ENCODE measurements at places on chromosomes 7 and 10.

- no peak for DNase-seq
Measured at GRCh38 chr7:128361411-128362379, at the start of gene PRRT4. Gene PRRT4, minus strand, starts transcription at chr7:128361690.

GRCh38 chr10:4217187-4217586 is 432.2 kb upstream of the KLF6 start:
- DNase-seq, result no peak

- DNase-seq, result no peak
Measured at GRCh38 chr10:127907411-127908105, 655 bp downstream of the PTPRE start.

DNA sequence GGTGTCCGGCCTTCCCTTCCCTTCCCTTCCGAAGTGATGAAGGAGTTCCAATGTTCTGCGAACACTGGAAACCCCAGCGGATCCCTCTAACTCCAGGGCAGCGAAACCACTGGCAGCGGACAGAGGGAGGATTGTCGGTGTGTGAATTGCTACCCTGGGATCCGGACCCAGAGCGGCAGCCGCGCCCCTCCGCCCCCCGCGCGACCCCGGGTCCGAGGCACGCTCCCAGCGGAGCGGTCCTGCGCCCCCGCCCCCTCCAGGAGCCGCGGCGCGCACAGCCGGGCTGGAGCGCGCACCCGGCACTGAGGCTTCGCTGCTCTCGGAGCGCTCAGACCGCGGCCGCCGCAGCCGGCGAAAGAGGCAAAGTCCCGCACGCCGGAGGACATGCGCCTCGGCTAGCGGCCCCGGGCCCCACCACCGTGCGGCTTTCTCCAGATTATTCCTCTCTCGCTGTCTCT is at the start of gene PTPRZ1:
PTPRZ1 (plus strand) TSS at position 331 of the 458 bp plus-strand sequence. CDS start 339 bp downstream, outside the sequence.
- DNase-seq, result no peak

GRCh38 chr10:45198486-45199204 is 116.8 kb downstream of the OR13A1 start:
- no peak for DNase-seq

DNA sequence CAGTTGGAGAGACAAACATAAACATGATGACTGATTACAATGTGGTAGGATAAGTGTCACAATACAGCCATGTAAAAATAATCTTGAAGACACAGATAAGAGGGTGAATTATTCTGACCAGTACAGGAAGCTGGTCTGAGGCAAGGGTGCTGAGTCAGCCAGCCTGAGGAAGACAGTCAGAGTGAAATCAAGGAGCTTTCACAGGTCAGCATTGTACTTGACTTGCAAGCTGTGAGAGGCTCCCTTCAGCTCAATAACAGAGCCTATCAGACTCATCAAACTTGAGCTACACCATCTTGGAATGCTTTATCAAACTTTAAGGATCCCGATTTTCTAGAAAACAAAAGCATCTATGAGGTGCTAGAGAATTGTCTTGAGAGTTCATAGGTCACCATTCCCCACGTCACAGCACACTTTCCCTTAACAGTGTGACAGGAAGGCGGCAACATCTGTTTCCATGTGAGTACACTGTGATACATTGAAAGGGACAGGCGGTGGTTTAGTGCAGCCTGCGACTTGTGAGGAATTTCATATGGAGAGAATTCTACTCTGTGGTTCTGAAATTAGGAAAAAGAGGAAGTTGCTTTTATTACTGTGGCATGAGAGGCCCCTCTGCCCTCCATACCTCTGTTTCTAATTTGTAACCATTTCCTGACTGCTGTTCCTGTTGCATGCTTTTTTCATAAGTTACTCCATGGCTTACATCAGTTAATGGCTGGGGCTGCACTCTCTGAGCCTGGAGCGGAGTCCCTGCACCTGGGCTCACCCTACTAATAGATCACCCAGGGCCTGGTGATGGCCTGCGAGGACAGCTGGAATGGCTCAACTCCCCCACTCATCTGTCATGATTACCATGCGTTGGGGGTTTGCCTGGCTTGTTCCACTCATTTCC is 417.1 kb downstream of the SUGCT start:
- no peak for DNase-seq

DNA sequence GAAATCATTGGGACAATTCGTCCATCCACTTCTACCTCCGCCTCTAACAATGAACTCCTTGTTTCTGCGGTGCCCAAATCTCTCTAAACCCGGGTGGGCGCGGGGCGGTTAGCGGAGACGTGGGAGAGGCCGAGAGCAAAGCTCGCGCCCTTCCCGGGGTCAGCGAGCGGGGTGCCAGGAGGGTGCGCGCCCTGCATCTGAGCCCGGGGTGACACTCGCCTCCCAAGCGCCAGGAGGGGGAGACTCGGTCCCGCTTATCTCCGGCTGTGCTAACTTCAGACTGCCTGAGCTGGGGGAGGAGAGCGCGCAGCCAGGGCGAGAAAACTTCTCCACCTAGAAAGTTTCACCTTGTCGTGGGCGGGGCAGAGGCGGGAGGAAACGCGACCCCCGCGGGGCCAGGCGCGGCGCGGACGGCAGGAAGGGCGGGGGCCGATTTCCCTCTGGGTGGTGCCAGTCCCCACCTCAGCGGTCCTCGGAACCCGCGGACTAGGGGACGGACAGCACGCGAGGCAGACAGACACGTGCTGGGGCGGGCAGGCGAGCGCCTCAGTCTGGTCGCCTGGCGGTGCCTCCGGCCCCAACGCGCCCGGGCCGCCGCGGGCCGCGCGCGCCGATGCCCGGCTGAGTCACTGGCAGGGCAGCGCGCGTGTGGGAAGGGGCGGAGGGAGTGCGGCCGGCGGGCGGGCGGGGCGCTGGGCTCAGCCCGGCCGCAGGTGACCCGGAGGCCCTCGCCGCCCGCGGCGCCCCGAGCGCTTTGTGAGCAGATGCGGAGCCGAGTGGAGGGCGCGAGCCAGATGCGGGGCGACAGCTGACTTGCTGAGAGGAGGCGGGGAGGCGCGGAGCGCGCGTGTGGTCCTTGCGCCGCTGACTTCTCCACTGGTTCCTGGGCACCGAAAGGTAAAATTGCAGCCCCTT is at the start of gene MET:
MET (plus strand) TSS at position 516 of the 915 bp plus-strand sequence. CDS start 26,889 bp downstream, outside the sequence.
- DNase-seq, result no peak

GRCh38 chr10:133467286-133467911 is 13.7 kb downstream of the SCART1 start:
- no peak for DNase-seq

DNA sequence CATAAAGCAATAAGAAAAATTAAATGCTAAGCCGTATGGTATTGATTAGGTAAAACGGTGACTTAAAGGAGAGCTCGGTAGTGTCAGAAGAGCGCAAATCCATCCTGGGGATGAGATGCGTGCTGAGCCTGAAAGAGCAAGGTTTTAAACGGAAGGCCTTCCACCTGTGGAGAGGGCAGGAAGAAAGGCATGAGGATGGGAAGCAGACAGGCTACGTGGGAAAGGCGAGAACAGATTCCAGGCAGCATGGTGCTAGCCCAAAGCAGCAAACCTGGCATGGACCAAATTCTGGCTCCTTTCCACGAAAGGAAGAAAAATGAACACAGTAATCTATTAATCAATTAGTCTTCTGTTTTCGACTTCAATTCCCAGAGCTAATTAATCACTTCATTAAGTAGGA is 103.5 kb downstream of the HIPK2 start:
- DNase-seq, result no peak

GRCh38 chr10:129754211-129755050 is 209.6 kb downstream of the EBF3 start:
- no peak for DNase-seq

GRCh38 chr7:122412883-122413282 is 108.3 kb upstream of the FEZF1 start:
- no peak for DNase-seq

GRCh38 chr7:1349351-1349761 is 109.9 kb downstream of the MICALL2 start:
- no peak for DNase-seq

DNA sequence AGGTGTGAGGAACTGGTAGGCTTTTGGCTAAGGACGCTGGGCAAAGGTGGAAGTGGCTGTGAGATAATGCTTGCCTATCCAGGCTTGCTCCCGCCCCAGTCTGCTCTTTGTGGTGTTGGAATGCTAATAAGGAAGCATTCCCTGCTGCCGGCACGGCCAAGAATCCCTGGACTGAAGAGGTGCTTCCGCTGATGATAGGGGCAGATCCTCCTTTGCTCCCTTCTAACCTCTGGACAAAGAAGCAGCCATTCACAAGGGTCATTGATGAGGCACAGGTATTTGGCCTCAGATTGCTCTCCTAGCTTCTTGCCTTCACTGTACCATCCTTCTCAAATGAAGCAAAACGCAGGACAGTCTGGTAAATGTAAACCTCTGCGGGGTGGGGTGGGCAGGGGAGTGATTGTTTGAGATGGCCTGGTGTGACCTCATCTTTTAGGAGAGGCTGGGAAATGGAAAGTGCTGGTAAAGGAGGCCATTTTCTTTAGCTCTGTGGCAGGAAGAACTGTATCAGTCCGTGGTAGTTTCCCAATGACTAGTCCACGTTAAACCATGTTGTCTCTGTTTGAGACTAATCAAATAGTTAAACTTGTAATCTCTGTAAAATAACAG is 1.7 kb downstream of the PGAM1 start:
- DNase-seq, result no peak

DNA sequence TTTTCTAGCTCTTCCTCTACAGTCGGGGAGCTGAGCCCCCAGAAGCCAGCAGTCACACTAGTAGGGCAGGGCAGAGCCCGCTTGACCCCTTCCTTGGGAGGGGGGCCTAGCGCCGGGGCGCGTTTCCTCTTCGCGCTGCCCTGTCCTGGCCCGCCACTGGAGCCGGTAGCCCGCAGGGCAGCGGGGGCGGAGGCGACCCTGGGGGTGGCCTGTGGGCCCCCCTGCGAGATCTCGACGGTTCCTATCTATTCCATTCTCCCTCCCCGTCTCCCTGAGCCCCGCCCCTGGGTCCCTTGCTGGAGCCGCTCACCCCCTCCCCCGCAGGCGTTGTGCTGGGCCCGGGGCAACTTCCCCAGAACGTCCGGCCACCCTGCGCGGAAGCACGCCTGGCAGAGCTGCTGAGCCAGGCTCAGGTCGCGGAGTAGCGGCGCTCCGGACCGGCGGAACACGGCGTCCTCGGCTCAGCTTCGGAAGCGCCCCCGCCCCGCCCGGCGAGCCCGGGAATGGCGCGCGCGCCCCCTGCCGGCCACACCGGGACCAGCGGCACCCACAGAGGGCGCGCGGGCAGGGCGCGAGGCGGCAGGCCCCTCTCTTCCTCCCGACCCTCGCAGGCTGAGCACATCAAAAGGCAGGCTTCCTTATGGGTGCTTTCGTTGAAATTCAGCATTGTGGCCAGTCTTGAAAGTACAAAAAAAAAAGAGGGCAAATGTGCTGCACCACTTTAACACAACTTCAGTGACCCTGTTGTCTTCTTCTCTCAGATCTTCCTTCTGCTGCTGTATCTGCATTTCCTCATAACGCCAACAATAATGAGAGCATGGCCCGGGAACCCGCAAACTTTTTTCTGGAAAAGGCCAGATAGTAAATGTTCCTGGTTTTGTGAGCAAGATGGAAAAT is 327.6 kb downstream of the TNS3 start:
- no peak for DNase-seq

GRCh38 chr7:149879271-149879743 is 5.5 kb downstream of the ATP6V0E2 start:
- no peak for DNase-seq

GRCh38 chr7:120996988-120997345 is 8.5 kb downstream of the CPED1 start:
- DNase-seq, result no peak

DNA sequence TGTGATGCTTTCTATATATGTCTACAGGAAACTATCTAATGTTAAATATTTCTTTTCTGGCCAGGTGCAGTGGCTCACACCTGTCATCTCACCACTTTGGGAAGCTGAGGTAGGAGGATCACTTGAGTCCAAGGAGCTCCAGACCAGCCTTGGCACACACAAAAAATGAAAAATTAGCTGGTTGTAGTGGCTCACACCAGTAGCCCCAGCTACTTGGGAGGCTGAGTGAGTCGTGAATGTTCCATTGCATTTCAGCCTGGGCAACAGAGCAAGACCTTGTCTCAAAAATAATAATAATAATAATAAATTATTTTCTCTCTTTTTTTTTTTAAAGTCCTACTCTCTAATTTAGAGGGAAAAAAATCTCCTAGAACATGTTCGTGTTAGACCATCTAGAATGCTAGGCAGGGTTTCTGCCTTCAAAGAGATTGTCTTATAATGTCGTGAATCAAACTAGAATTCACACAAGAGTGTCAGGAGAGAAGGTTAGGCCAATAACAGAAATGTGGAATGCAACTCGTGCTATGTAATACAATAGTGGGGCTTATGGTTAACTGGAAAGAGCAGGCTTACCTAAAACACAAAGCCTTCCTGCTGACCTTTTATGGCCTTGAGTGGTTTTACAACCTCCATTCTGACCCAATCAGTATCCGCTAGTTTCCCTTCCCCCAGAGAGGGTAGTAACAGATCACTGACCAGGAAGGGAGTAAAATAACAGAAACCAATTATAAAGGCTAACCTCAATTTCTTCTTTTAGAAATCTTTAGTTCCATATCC is 46.3 kb downstream of the MYOF start:
- DNase-seq, result no peak

GRCh38 chr7:139023076-139023475 is 12.8 kb downstream of the ZC3HAV1L start:
- DNase-seq, result no peak

DNA sequence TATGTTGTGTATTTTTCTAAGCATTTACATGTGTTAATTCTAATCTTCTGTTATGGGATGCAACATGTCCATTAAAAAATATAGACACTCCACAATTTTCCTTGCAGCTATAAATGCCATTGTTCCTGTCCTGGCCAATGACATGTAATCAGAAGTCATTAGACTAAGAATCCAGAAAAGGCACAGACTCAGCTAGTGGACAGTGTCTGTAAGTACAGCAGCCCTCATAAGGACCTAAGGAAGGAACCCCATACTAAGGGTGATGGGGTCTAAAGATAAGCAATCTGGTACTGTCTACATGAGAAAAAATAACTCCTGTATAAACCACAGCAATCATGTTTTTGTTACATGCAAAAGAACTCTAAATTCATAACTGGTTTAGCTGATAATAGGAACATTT is 115.9 kb downstream of the GPR85 start:
- no peak for DNase-seq

- no peak for DNase-seq
Measured at GRCh38 chr10:6406220-6407033, 173.6 kb downstream of the PRKCQ start.

GRCh38 chr7:26857506-26858240 is 6.7 kb downstream of the SKAP2 start:
- no peak for DNase-seq

GRCh38 chr10:4067531-4067930 is 282.5 kb upstream of the KLF6 start:
- DNase-seq, result peak; percentile 10

GRCh38 chr10:132397036-132397541 is at the start of gene PWWP2B:
Gene PWWP2B, plus strand, starts transcription at chr10:132397200. Its CDS starts 27 bp downstream, at chr10:132397227.
- peak; percentile 36 for DNase-seq

Data from stimulated activated CD4-positive, alpha-beta T cell treated with anti-CD3 and anti-CD28 coated beads, Interleukin-1b, Interleukin-23, amount 100 ng/mL, for 1 hour (primary cell).